Endothelial cell of umbilical vein (primary cell): ENCODE measurements at places on chromosomes 4 and X. TPM values are rescaled to one million over a fixed set of nuclear protein-coding genes. Genes with fewer than 3 reads are reported as not detected.

- H3K27me3 ChIP-seq = peaks cover 24% of the 10 kb centered on the region
- DNase-seq = no peak
- H3K27ac ChIP-seq = no peak overlapping the region
- H3K4me1 ChIP-seq = no peaks in the 10 kb centered on the region
- no peaks in the 10 kb centered on the region for H3K36me3 ChIP-seq
- no peak overlapping the region for H3K4me3 ChIP-seq
Measured at GRCh38 chrX:134173541-134174272, 63.3 kb upstream of the CCDC160 start.

GRCh38 chr4:139988863-139989765 is 164.9 kb downstream of the MAML3 start:
- no peaks in the 10 kb centered on the region for H3K27me3 ChIP-seq
- H3K27ac ChIP-seq = peak overlapping the region; percentile 25
- no peaks in the 10 kb centered on the region for H3K36me3 ChIP-seq
- H3K4me1 ChIP-seq = peaks cover 17% of the 10 kb centered on the region
- peak; percentile 97 for DNase-seq

- H3K27ac ChIP-seq = peak within 1 kb of the TSS; percentile 69
- peak; percentile 91 for DNase-seq
- H3K36me3 ChIP-seq = no peaks in the 10 kb centered on the region
- H3K4me1 ChIP-seq = peaks cover 24% of the 10 kb centered on the region
- H3K27me3 ChIP-seq = no peaks in the 10 kb centered on the region
Measured at GRCh38 chr4:151325111-151325948, at the start of gene SH3D19. TSS of gene SH3D19 (minus strand) at chr4:151325605. CDS start at chr4:151325352, 253 bp downstream.

The JAKMIP1 gene
- total RNA-seq = not detected in 2 replicates

The DRP2 gene
- total RNA-seq = 0.31 and 0.78 TPM in 2 replicates

The HSFX1 gene
- 0.53 and 0.88 TPM in 2 replicates for total RNA-seq
